Esophagus squamous epithelium (tissue), 5 donors: ENCODE measurements at places on chromosomes 5 and 9.

DNA sequence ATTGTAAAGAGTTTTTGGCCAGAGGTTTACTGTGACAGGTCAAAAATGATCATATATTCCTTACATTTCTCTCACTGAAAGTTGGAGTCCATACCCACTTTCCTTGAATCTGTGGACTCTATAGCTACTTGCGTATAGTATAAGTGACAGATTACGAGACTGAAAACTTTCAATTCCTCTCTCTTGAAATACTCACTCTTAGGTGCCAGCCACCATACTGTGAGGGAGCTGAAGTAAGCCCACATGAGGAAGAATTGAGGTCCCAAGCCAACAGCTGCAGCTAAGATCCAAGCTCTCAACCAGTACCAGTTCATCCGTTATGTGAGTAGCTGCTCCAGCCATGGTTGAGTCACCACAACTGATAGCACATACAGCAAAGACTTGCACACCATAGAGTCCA is 128.1 kb upstream of the FAM174A start:
- DNase-seq = no peak

- no peak for DNase-seq
Measured at GRCh38 chr5:170303549-170303948, 6.0 kb upstream of the LCP2 start.

- DNase-seq = no peak
Measured at GRCh38 chr5:128641861-128642260, 103.8 kb upstream of the FBN2 start.

GRCh38 chr5:128038643-128039042 is 44.9 kb upstream of the SLC12A2 start:
- no peak for DNase-seq

DNA sequence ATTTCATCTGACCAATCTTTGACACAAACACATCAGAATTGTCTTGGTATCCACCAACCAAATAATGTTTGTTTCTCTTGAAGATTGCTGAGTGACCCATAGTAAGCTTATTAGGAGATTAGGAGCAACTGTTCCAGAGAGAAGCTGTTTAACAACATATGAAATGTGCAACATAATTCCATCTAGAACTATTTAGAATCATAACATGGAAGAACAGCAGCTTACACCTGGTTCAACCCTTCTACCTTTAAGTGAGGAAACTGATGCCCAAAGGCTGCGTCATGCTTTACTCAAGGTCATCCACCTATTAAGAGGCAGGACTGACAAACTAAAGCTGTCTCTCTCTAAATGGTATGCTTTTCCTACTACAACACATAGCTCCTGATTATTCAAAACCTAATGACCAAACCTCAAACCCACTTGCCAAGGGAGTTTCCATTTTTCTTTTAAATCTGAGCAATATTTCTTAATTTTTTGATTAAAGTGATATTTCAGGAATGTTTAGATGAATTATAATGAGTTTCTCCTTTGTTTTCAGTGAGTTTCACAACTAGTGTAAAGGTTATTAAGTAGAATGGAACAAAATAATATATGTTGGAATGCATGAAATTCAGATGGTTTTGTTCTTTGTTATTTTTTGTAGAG is 545.9 kb downstream of the RAB3C start:
- DNase-seq = no peak

DNA sequence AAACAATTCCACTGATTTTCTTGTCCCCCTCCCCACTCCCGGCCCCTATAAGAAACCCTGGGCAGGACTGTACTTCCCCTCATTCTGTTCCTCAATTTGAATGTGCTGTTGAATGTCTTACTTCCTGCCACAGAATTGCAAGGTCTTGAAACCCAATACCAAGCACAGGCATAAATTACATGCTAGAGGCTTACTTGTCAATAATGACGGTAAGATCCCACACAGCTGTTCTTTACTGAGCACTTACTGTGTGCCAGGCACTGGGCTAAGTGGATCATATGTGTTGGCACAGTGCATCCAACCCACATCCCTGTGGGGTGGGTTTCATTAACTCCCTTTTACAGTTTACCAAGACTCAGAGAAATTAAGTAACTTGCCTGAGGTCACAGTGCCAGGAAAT is 63.4 kb downstream of the MVB12B start:
- no peak for DNase-seq

- DNase-seq = no peak
Measured at GRCh38 chr9:68746525-68746924, 41.5 kb downstream of the PIP5K1B start.

- no peak for DNase-seq
Measured at GRCh38 chr5:102670224-102670836, 84.8 kb upstream of the PAM start.

DNA sequence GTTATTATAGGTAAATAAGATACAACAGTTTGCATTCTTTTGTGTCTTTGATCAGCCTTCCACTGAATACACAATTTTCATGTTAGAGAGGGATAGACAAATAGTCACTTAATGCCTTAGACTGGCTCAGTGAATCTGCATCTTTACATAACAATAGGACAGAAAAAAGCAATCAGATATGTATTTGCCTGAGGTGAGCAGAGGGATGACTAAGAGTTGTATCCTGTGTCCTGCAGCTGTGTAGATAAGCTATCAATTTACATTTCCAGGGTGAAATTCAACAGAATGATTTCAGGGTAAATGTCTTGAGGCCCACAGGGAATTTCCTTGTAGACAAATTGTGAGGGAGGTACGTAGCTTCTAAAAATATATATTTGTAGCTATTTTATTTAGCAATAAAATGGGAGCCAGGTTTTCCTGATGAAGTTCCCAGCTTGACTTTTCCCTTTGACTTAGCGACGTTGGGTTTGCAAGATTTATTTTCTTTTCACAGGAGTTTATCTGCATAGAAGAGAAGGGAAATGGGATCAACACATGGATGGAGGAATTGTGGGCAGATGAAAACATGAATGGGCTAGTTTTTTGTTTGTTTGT is 586.1 kb upstream of the CDH6 start:
- DNase-seq = no peak

GRCh38 chr5:12095808-12096281 is 191.6 kb upstream of the CTNND2 start:
- no peak for DNase-seq

DNA sequence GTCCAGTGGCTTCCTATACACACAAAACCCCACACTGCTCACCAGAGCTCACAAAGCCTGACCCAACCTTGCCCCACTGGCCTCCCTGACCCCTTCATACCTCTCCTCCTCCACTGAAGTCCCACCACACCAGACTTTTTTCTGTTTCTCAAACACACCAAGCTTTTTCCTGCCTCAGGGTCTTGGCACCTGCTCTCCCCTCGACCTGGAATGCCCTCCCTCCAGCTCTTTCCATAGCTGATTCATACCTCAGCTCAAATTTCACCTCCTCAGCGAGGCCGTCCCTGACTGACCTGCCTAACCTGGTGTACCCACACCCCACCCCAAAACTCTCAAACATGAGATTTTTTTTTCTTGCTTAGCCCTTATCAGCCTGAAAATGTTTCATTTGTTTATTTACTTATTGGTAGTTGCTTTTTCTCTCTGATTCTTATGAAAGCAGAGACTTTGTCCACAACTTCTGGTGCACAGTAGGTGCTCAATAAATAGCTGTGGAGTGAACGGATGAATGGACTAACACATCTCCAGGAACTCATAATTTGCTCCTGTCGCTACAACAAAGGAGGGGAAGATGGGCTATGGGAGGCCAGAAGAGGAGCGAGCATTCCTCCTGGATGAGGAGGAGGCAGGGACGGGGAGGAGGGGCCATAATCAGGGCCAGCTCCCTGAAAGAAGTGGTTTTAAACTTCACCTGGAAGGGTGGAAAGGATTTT is 84.3 kb downstream of the SH3TC2 start:
- DNase-seq = no peak

DNA sequence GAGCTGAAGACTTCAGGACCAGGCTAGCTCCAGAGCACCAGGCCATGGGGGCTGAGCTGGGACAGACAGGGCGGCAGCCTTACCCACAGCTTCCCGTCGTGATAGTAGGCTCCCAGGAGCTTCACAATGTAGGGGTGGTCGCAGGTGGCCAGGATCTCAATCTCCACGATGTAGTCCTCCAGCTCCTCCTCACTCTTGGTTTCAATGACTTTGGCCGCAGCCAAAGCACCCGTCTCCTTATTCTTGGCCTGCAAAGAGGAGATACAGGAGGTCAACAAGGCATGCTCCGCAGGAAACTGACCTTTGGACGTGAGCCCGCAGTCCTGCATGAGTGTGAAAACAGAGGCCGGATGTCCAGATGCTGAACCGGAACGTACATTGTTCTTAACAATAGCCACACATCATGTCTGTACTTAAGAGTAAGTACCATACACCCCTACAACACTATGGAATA is 31.5 kb downstream of the STK10 start:
- DNase-seq = no peak

DNA sequence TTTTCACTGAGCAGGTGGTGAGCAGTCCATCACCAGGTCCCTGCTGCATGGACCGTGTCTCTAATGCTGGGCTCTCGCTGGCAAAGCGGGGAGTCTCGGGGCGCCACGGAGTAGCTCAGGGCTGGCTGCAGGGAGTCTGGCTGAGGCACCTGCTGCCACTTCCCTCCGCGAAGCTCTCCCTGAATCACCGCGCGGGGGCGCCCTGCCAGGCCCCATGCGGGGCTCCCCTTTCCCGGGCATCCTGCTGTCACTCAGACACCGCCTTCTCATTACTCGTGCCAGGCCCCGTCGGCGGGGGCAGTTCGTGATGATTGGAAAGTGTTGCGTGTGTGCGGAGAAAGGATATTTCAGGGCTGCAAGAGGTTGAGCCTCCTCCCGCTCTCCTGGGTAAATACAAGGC is 335.8 kb downstream of the IRX2 start:
- no peak for DNase-seq

GRCh38 chr5:7756453-7756852 is 94.5 kb downstream of the CFAP90 start:
- DNase-seq = no peak

DNA sequence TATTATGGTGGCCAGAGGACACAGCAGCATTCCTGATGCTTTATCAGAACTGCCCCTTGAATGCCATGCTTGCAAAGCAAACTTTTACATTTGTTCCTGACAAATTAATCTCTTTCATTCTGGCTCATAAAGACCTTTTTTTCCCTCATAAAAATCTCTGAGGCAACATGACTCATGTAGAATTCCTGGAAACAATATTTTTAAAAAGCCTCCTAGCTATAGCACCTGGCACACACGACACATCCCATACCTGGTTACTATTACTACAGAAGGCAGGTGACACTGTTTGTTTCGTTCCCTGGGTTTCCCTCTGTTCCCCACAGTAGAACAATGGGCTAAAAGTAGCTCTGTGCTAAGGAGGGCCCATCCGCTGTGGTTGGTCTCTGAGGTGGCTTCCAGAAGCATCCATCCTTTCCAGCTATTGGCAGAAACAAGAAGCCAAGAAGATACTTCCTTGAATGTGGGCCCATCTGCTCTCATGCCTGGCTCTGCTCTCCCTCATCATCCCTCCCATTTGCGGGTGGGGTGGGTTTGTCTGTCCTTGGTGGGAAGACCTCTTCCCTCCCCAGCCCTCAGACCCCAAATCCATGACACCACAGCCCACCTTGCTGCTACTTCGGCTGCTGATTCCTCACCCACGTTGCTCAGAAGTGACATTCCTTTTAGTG is 59.1 kb downstream of the GALNT12 start:
- no peak for DNase-seq

DNA sequence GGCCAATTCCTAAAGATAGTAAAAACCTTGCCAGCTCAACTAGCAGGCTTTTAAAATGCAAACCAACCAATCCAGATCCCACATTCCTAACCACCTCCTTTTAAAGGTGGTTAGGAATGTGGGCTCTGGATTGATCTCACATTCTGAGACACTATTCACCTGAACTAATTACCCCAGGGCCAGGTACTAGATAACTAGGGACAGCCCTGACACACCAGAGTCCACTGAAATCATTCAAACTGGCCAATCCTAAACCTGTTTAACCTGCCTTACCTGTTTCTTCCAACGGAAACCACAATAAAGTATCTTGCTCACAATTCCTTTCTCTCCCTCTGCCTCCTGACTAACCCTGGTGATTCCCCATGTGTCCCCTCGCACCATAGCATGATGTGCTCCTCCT is 168.3 kb upstream of the DMAC1 start:
- DNase-seq = no peak

GRCh38 chr9:102185962-102186361 is 447.5 kb upstream of the GRIN3A start:
- DNase-seq = no peak

GRCh38 chr5:5353681-5354080 is 68.8 kb upstream of the ICE1 start:
- no peak for DNase-seq

- no peak for DNase-seq
Measured at GRCh38 chr9:130180516-130180915, 8.3 kb downstream of the NCS1 start.

GRCh38 chr9:107827304-107827703 is 337.7 kb upstream of the KLF4 start:
- DNase-seq = no peak

- DNase-seq = no peak
Measured at GRCh38 chr9:95581900-95582299, 65.1 kb upstream of the PTCH1 start.

DNA sequence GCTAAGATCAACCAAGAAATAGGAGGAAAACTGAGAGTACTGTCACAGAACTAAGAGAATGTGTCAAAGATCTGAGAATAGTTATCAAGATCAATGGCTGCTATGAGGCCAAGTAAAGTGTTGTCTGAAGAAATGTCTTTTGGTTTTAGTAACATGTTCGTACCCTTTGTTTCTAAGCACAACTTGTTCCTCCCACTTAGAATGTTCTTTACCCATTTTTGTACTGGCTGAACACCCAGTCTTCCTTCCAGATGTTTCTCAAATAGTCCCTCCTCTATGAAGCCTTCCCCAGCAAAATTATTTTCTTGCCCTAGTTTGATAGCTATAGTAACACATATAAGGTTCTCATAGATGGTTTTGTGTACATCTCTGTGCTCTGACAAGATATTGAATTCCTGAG is 191.5 kb downstream of the WDR70 start:
- no peak for DNase-seq

DNA sequence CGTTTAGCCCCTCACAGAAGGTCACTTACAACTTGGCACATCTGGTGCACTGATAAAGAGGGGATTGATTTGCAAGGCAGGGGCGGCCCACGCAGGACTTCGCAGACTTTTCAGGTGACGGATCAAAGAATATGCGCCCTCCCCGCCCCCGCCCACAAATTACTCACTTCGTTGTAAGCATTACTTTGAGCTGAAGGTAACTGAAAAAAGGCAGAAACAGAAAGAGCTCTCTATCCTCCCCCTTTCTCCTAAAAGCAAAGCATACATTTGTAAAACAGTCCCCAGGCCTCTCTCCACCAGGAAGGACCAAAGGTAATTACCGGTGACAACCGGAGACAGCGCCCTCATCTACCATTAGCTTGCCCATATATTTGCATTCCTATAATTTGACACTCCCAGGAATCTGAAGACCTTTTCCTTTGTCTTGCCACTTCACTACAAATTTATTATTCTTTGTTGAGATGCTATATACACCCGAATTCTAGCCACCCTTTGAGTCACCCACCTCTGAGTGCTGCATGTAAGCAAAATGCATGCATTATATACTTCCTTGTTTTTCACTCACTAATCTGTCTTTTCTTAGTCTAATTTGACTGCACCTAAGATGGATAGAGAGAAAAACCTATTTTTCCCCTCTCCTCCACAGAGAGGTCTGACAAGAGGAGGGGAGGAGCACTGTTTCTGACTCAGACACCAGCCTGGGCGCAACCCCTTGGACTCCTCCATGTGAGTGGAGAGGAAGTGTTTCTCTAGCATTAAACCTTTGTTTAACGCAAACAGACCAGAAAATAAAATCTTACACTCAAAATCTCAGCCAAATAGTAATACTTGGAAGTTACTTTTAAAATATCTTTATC is 74.7 kb upstream of the SPIN1 start:
- DNase-seq = no peak

- DNase-seq = no peak
Measured at GRCh38 chr5:75933489-75933888, 149.7 kb upstream of the SV2C start.
